ENCODE measurements at places on chromosomes 12 and 14. TPM values are rescaled to one million over a fixed set of nuclear protein-coding genes. Genes with fewer than 3 reads are reported as not detected.
A peak's percentile ranks its signal among the peaks of the same experiment; 100 is the strongest.

DNA sequence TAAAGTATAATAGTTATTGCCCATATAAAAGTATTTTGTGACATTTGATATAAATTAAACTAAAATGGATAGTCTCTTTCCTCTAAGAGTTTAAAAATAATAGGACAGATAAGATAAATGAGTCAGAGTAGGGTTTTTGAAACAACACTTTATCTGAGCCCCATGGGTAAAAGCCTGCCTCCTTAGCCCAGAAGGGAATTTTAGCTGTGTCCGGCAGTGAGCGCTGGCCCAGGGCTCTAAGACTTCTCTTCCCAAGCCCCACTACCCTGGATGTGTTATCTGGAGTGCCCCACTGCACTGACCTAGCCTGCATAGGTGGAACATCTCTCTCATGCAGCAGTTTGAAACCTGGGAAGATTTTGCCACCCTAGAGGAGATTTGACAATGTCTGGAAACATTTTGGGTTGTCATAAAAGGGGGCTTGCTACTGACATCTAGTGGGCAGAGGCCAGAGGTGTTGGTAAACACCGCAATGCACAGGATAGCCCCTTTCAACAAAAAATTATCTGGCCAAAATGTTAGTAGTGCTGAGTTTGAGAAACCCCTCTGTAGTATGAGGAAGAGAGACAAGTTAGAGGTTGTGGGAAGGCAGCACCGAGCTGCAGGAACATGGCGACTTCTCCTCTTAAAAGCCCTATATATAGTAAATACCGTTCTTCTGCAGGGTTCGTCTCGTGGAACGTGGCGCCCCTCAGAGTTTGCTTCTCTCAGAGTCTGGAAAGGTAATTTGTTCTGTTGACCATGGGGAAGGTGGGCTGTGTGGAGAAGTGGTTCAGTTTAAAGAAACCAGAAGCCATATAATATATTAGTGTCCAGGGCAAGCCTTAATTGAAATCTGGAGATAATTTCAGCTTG is 29.3 kb upstream of the ATF1 start:
- peak; percentile 38 for DNase-seq

GRCh38 chr12:98895086-98895651 is 250.1 kb downstream of the APAF1 start:
- no peak for DNase-seq

GRCh38 chr14:29846339-29847055 is 81.2 kb downstream of the PRKD1 start:
- DNase-seq, result no peak

Gene CLEC7A
- not detected for total RNA-seq

- DNase-seq, result no peak
Observed at GRCh38 chr14:34374998-34375740, 86.9 kb downstream of the SPTSSA start.

Gene PLBD1
- 0.78 TPM for total RNA-seq

DNA sequence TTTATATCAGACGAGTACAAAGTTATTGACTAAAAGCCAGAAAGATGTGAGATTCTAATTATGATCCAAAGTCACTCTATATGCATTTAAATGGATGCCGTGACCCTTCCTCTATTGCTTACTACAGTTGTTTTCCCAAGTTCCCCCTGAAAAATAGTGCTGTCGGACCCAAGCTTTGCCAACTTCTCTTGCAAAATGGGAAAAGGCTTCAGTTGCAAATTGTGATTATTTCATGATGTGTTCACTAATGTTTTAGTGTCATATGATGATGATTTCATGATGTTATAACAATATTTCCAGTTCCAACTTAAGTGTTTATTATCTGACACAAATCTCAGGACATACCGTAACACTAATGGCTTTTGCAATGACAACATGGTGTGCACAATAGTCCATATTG is 534.6 kb upstream of the ATP2B1 start:
- no peak for DNase-seq

Data from RPMI7951 (cell line).